ENCODE measurements at places on chromosomes 3 and 15. TPM values are rescaled to one million over a fixed set of nuclear protein-coding genes. Genes with fewer than 3 reads are reported as not detected.

Gene IFT122
- total RNA-seq = 17.1 TPM

Gene HYAL1
- total RNA-seq = 9.8 TPM

Gene SST
- not detected for total RNA-seq

Gene PLCD1
- 11.5 TPM for total RNA-seq

Gene CHRNA5
- total RNA-seq = 3.9 TPM

Gene IDH3A
- 68.4 TPM for total RNA-seq

Gene ZNF80
- not detected for total RNA-seq

Gene LRTM1
- not detected for total RNA-seq

Gene TMEM108
- 0.67 TPM for total RNA-seq

Gene ZNF774
- 0.87 TPM for total RNA-seq

Gene CSPG5
- not detected for total RNA-seq

Gene PLIN1
- total RNA-seq = not detected

Gene FBLN2
- total RNA-seq = 0.07 TPM

Gene GP9
- total RNA-seq = 0.53 TPM

All from mammary microvascular endothelial cell (primary cell).